Fibroblast of mammary gland (primary cell): ENCODE measurements at places on chromosomes 3 and 15.

- no peak for DNase-seq
These were observed 22.5 kb downstream of the GATM start for GRCh38 chr15:45355860-45356259.

GRCh38 chr3:44125882-44126281 lies 115.8 kb upstream of the TOPAZ1 start:
- peak; percentile 52 for DNase-seq

GRCh38 chr15:60713119-60714084 lies 234.5 kb upstream of the ICE2 start:
- DNase-seq: peak; percentile 81

DNA sequence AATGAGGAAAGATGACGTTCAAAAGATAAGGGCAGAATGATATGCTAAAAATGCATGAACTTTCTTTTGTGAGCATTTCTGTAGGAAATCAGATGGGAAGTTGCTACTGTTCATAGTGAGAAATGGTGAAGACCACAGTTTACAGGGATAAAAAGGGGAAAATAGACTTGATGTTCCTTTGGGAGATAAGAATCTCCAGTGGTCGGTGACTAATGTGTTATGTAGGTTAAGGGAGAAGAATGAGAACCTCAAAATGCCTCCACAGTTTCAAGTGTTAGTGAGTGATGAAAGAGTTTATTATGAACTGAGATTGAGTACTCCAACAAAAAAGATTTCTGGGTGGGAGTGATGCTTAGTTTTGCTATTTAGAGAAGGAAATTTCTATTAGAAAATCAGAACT lies 247.2 kb downstream of the LSAMP start:
- DNase-seq: no peak

- DNase-seq: no peak
These were observed 24.0 kb downstream of the KIF7 start for GRCh38 chr15:89630974-89631901.

DNA sequence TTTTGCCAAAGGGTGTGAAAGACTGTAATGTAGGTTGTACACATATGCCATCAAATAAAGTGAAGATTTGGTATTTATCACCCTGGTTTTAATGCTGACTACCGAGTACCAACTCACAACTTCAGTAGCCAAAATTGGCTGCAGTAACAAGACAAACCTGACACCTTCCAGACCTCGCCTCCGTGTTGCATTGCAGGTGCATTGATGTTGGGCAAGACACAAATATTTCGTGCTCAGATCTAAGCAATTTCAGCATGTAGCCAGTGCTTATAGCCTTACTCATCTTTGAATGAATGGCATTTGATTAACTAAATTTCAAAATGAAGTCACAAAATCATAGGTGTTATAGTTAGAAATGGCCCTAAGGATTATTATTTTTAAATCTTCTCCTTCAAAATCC lies 400.2 kb downstream of the SOX2 start:
- DNase-seq: no peak

DNA sequence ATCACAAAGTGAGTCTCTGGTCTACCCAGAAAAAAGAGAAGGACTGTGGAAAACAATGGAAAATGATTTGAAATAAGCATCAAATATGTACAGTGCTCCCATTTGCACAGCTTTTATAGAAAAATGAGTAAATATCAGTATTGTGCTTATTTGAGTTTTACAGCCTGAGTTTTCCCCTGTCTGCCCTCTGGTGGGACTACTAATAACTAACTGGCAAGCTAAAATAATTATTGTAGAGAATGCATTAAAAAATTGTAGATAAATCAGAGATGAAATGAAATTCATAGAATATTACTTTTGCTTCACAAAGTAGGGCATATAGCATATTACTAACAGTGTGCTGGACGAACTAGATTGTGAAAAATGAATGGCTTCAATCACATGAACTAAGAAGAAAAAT lies 287.1 kb downstream of the NAALADL2 start:
- DNase-seq: peak; percentile 38

GRCh38 chr3:115084686-115085085 lies 62.4 kb downstream of the ZBTB20 start:
- DNase-seq: no peak

GRCh38 chr3:166527325-166527724 lies 690.1 kb upstream of the BCHE start:
- peak; percentile 23 for DNase-seq

DNA sequence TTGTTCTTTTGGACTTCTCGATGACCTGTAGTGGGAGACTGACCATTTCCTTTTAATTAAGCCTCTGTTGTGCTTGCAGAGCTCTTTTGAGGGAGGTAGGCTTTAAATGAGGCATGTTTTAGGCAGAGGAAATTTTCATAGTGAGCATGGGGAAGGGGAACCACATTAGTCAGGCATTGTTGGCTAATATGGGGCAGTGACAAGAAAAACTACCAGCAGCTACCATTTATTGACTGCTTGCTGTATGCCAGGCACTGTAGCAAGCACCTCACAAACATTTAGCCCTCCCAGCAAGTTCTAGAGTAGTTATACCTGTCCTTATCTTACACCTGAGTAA lies 10.9 kb downstream of the ATG7 start:
- DNase-seq: no peak

GRCh38 chr3:59313365-59313764 lies 263.5 kb upstream of the CFAP20DC start:
- DNase-seq: peak; percentile 62

GRCh38 chr3:130533247-130533646 lies 16.3 kb downstream of the COL6A6 start:
- DNase-seq: no peak

DNA sequence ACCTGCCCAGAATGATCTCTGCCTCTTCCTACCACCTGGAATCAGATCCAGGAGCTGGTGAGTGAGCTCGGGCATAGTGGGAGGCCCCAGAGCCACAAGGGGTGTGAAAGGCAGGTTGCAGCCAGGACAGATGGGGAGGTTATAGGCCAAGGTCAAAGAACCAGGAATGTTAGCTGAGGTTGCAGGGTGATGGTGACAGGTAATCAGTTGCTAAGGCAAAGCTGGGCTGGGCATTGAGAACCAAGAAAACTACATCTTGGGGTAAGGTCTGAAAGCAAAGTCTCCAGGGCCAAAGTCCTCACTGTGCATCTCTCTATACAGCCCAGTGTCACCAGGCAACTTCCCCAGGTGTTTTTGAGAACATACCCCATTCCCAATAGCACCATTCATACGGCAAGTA lies 38.4 kb upstream of the SLC6A11 start:
- no peak for DNase-seq

- DNase-seq: no peak
These were observed 21.1 kb upstream of the SKOR1 start for GRCh38 chr15:67803996-67804843.
